ENCODE measurements at places on chromosomes 1 and 21.

GRCh38 chr1:53115403-53116306 is 26.8 kb downstream of the SLC1A7 start:
- no peak for DNase-seq

DNA sequence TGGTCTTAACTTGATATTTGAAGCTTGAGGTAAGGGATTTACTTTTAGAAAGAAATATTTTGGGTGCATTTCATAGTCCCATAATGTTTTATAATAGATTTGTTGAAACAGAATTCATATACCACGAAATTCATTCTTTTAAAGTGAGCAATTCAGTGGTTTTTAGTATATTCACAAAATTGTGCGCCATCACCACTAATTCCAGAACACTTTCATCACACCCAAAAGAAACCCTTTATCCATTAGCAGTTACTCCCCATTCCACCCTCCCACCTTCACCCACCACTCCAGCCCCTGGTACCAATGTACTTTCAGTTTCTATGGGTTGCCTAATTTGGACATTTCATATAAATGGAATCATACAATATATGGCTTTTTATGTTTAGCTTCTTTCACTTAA is 38.9 kb upstream of the DMRTB1 start:
- DNase-seq: no peak

- no peak for DNase-seq
Observed at GRCh38 chr1:92778376-92778775, 6.5 kb downstream of the EVI5 start.

GRCh38 chr21:35367553-35367952 is 318.5 kb upstream of the RUNX1 start:
- no peak for DNase-seq

- no peak for DNase-seq
Observed at GRCh38 chr21:20425856-20426255, 572.4 kb upstream of the NCAM2 start.

DNA sequence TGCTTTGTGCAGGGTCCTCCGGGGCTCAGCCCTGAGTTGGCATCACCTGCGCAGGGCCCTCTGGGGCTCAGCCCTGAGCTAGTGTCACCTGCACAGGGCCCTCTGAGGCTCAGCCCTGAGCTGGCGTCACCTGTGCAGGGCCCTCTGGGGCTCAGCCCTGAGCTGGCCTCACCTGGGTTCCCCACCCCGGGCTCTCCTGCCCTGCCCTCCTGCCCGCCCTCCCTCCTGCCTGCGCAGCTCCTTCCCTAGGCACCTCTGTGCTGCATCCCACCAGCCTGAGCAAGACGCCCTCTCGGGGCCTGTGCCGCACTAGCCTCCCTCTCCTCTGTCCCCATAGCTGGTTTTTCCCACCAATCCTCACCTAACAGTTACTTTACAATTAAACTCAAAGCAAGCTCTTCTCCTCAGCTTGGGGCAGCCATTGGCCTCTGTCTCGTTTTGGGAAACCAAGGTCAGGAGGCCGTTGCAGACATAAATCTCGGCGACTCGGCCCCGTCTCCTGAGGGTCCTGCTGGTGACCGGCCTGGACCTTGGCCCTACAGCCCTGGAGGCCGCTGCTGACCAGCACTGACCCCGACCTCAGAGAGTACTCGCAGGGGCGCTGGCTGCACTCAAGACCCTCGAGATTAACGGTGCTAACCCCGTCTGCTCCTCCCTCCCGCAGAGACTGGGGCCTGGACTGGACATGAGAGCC is 22.7 kb downstream of the COL6A1 start:
- DNase-seq: no peak

GRCh38 chr1:4587721-4588120 is 66.7 kb upstream of the AJAP1 start:
- DNase-seq: no peak

DNA sequence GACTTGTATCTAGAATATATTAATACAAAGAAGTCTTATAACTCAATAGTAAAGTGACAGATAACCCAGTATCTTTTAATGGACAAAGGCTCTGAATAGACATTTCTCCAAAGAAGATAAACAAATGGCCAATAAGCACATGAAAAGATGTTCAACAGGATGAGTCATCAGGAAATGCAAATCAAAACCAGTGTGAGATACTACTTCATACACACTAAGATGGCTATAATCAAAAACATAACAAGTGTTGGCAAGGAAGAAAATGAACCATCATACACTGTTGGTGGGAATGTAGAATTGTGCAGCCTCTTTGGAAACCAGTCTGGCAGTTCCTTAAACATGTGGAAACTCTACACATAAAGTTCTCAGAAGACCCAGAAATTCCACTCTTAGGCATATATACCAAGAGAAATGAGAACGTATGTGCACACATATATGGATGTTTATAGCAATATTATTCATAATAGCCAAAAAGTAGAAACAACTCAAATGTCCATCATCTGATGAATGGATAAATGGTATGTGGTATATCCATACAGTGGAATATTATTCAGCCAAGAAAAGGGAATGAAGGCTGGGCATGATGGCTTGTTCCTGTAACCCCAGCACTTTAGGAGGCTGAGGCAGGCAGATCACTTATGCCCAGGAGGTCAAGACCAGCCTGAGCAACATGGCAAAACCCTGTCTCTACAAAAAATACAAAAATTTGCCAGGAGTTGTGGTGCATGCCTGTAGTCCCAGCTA is 9.9 kb upstream of the MPL start:
- no peak for DNase-seq

- no peak for DNase-seq
Observed at GRCh38 chr1:181541947-181542346, 58.6 kb downstream of the CACNA1E start.

DNA sequence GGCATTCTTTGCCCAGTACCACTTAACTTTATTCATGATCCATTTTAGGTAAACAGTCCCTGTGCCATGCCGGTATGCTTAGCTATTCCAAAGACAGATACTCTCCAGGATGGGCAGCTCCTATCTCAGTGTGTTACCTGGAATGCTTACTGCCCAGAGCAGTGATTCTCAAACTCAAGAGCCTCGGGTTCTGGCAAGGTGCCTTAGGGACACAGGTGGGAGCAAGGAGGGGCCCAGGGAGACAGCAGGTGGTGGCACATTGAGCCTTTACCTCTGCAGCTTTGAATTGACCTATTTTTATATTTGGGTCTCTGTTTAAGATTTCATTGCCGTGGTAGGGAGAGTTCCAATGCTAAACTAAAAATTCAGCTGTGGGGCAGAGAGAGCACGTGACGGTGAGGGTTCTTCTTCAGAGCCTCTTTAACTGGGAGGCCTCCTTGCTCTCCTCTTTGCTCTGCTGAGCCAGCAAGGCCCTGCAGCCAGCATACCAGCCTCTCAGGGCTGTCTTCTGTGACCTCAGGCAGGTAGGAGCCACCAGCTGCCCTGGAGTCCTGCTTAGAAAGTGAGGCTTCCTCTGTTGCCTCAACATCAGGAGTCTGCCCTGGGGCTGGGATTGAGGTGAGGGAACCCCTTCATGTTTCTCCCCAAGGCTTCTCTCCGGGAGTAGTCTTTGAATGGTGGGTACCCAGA is 20.2 kb downstream of the PHGDH start:
- no peak for DNase-seq

GRCh38 chr21:40425981-40426380 is 421.0 kb downstream of the DSCAM start:
- no peak for DNase-seq

Data from NCI-H2029 treated with DMSO at 0.1 percent for 48 hours (cell line).